ENCODE measurements at places on chromosomes 3 and 15.

DNA sequence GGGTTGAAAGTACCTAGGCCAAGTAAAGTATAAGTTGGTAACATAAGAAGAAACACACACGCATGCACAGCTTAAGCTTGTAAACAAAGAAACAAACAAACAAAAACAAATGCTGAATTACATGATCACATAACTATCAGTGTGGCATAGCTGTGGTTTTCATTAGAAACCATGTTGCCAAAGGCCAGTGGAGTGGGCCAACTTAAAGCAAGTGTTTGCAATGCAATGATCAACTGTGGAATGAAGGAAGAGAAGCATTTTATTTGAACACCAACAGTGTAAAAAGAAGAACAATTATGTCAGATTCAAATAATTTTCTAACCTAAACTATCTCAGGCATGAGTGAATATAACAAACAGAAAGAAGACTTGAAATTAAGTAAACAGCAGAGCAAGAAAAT, 199.4 kb upstream of the STRIT1 start:
- no peak for DNase-seq

GRCh38 chr3:177928172-177928873, 607.9 kb upstream of the KCNMB2 start:
- DNase-seq: peak; percentile 42

- no peak for DNase-seq
Observed at GRCh38 chr3:66302288-66302687, 81.5 kb downstream of the SLC25A26 start.

GRCh38 chr3:106542101-106542769, 673.4 kb upstream of the CBLB start:
- no peak for DNase-seq

DNA sequence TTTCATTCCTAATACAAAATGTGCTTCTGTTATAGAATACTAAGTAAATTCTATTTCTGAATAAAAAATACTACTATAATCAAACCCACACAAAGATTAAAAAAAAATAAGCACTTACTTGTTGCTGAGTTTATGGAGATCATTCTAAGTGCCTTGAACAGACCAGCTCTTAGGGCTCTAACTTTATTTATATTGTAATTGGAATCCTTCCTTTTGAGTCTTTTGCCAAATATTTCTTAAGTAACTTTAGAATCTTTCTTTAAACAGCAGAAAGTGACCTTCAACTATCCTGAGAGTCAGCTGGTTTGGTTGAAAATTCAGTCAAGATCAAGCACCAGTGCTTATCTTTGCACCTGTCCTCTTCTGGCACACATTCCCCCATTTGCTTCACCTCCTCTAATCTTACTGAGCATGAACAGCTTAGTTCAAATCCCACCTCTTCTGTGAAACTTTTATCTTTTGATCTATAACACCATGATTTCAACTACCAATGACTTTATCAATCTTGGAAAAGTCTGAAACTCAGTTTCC, 149.3 kb downstream of the VPS13C start:
- DNase-seq: no peak

DNA sequence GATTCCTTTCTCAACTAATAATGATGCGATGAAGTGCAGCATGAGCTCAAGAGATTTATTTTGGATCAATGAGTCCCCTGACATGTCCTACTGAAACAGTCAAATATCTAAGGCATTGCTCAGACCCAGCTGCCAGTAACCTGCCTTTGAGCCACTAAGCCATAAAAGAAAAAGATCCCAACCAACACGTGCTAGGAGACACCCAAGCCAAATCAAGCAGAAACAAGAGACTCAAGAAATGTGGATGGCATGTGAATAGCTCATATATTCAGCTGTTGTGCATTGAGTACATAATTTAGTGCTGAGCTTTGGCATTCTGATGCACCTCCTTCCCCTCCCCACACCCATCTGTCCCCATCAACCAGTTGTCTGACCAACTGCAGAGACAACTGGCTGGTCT, 29.2 kb downstream of the GJD2 start:
- no peak for DNase-seq

GRCh38 chr15:94644433-94644832, 413.1 kb downstream of the MCTP2 start:
- no peak for DNase-seq

DNA sequence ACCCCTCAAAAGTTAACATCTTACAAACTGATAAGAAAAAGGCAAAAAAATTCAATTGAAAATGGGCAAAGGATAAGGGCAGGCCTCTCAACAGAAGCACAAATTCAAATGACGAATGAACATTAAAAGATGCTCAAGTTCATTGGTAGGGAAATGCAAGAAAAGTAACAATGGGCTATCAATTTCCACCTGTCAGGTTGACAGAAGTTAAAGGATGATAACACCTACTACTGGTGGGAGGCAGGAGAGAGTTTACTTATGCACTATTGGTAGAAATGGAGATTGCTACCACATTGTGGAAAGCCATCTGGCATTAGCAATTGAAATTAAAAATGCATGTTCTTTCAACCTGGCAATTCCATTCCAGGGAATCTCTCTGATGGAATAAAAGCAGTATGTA, 35.6 kb upstream of the TNFAIP8L3 start:
- no peak for DNase-seq

DNA sequence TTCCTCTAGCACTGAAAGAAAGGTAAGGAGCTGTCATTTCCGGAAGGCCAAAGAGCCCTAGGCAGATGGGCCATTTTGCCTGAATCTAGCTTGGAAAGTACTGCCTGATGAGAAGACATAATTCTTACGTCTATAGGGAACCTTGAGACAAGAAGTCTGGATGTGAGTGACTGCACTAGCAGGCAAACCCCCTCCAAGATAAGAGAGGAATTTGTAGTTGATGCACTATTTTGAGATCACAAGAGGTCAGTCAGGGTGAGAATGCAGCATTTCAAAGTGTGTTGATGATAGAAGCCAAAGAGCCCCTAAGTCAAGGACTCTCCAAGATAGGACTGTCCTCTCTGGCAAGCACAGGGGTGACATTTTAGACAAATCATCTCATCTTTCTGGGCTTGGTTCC, 99.2 kb downstream of the HES1 start:
- no peak for DNase-seq

GRCh38 chr15:62601777-62602545, 436.9 kb upstream of the C2CD4B start:
- no peak for DNase-seq

DNA sequence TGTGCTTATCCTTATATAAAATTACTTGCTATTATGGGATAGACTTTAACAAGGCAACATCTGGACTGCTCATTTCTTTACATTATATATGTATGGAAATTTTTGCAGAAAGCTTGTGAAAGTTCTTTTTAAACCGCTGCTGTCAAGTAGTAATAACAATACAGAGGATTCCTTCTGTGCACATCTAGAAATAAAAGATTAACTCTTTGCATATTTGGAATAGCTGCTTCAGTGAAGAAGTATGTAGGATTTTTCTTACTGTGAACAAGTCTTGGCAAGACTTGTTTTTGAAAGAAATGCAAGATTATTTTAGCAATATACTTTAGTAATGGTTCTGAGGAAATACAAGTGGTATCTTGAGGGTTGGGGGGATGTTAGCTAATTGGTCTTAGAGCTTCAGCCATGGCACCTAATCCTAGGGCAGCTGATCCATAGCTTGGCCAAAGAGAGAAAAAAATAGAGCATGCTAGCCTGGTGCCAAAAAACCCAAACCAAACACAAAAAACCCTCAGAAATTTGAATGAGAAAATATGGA, 4.3 kb downstream of the PRKCI start:
- no peak for DNase-seq

DNA sequence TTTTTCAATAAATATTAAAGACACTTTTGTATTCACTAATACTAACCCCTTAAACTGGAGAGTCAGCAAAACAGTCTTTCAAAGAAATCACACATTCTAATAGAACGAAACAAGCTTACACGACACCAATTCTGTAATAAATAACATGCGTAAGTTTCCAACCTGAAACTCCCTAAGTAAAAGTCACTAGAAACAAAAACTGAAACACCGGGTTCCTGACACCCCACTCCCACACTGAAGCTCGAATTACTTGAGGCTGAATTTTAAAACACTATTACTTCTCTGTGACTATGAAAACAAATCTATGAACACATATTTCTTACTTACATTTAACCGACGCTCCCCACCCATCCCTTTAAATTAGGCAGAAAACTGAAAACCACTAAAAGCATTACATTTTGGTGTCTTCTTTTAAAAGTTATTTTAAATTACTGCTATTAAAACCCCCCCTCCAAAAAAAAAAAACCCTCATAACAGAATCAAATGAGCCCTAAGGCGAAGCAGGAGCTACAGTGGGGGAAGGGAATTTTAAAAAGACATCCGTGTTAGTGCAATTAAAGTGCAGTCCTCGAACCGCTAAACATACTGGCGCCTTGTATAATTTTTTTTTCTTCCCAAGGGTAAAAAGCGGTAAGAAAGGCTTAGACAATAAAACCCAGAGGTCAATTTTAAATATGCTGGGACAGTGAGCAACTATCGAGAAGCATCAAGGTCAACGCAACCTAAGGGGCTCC, 878 bp downstream of the SPPL2A start:
- no peak for DNase-seq

DNA sequence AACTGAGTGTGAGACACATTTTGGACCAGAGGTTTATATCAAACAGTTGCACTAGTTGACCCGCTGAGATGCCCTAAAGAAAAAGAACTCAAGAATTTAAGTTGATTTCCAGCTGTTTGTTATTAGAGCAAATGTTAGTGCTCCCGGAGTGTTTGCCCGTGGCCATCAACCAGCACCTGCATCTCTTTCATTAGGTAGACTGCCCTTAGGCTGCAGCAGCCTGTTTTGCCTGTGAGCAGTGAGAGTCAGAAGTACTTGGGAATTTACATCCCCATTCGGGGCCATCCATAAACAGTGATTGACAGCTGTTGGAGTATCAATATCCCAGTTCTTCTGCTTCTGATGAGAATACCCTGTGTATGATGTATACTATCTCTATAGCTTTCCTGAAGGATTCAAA, 492.6 kb downstream of the RBMS3 start:
- DNase-seq: no peak

GRCh38 chr3:13016083-13016720, 57.0 kb downstream of the IQSEC1 start:
- DNase-seq: no peak

DNA sequence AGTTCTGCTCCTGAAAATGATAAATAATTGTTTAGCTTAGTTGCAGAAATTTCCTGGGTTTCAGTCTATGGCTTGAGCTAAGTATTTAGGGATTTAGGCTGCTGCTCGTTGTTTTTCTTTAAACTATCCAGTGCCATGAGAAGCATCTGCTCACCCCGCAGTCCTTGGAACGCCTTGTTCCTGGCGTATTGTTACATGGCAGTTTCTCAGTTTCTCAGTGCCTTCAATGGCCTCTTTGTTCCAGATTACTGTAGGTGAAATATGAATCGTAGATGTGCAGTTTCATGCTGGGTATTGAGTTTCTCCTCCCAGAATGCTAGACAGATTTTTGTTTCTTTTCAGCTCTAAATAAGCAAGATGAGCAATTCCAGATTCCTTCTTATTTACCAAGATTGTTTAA, 269.5 kb upstream of the GBE1 start:
- DNase-seq: no peak

GRCh38 chr3:77524463-77524862, 484.6 kb downstream of the ROBO2 start:
- no peak for DNase-seq

GRCh38 chr3:15528854-15529537, 7.5 kb upstream of the COLQ start:
- DNase-seq: no peak

DNA sequence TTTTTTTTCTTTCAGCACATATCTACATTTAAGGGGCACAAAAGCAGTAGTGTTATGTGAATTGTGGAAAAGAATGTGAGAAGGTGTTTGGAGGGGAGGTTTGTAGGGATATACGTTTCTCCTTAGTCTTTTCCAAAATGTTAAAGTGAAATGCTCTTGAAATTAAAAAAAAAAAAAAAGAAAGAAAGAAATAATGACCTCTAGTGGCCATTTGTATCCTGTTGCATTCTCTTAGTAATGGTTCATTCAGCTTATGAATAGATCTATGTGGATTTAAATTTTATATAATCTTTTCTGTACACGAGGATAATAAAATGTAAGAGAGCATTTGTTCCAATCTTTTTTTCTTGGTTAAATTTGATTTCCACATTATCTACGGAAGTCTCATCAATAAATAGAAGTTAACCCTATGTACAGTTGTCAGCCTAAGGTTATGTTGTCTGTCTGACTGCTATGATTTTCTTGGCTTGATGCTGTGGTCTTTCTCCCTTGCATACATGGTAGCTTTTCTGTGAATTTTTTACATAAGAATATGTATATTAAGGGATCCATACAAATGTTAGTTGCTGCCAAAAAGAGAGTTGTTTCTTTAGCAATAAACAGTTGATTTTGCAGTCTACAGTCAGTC, 1.7 kb downstream of the P2RY13 start:
- DNase-seq: no peak

DNA sequence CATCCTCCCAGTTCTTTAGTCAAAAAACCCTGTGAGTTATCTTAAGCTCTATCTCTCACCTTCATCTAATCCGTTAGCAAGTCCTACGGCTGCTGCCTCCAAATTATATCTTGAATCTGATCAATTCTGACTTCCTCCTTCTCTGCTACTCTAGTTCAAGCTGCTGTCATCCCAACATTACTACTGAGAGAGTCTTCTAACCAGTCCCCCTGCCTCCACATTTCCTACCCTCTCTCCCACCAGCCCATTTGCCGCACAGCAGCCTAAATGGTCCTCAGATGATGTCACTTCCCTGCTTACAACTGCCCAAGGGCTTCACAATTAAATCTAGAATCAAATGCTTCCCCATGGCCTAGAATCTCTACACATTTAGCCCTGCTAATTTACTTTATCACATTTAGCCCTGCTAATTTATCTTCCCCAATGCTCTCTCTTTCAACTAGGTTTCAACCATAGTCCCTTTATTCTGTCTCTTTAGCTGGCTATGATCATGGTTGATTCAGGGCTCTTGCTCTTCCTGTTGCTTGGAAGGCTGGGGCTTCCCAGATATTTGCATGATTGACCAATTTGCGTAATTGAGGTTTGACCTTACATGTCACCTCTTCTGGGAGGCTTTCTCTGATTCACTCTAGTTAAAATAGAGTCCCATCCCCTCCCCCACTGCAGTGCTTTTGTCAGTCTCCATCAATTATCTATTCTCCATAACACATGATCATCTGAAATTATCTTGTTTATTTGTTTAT, 11.0 kb upstream of the ARL14 start:
- no peak for DNase-seq

GRCh38 chr15:48965972-48966371, 2.3 kb upstream of the SHC4 start:
- DNase-seq: no peak

GRCh38 chr3:182455011-182455410, 338.3 kb upstream of the ATP11B start:
- no peak for DNase-seq

- DNase-seq: no peak
Observed at GRCh38 chr3:80094589-80094988, 326.8 kb upstream of the ROBO1 start.

All from DMS153 (cell line).